Activated T-helper 17 cell treated with anti-CD3 and anti-CD28 coated beads, Interleukin-2, amount 50 U/mL, for 72 hours (primary cell): ENCODE measurements at places on chromosomes 5 and 9.

DNA sequence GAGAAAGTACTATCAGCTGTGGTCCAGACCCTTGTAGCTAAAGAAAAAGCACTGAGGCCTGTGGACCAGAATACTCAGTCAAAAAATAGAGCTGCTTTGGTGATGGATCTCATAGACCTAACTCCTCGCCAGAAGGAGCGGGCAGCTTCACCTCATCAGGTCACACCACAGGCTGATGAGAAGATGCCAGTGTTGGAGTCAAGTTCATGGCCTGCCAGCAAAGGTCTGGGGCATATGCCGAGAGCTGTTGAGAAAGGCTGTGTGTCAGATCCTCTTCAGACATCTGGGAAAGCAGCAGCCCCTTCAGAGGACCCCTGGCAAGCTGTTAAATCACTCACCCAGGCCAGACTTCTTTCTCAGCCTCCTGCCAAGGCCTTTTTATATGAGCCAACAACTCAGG lies 8.9 kb downstream of the RAB24 start:
- no peak for ATAC-seq

DNA sequence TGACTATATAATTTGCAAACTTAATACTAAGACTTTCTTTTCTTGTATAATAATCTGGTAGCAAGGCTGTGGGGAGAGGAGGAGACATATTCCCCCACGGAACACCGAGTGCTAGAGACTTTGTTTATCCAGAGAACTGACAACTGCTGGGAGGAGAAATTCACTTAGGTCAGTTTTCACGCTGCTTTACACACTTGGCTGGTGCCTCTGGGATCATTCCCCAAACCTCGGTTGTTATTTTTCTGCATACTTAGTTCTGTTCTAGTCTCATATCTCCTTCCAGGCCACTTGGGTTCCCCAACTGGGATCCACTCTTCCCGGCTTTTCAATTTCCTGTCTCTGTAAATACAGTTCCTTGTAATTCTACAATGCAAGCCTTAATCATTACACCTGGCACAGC lies 238.2 kb upstream of the ADAMTS16 start:
- no peak for ATAC-seq

DNA sequence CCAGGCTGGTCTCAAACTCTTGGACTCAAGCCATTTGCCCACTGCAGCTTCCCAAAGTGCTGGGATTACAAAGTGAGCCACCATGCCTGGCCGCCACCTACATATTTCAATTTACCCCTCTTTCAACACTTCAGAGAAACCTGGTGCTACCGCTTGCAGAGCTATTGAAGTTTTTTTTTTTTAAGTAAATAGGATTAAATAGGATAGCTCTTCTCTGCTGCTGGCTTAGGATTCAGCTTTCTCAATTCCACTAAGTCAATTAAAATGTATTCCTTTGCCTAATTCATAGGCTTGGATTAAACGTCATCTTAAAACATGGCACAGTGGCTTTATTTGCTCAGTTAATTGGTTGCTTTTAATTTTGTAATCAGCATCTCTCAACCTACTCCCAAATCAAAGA lies 41.0 kb downstream of the KIAA1191 start:
- ATAC-seq: no peak

DNA sequence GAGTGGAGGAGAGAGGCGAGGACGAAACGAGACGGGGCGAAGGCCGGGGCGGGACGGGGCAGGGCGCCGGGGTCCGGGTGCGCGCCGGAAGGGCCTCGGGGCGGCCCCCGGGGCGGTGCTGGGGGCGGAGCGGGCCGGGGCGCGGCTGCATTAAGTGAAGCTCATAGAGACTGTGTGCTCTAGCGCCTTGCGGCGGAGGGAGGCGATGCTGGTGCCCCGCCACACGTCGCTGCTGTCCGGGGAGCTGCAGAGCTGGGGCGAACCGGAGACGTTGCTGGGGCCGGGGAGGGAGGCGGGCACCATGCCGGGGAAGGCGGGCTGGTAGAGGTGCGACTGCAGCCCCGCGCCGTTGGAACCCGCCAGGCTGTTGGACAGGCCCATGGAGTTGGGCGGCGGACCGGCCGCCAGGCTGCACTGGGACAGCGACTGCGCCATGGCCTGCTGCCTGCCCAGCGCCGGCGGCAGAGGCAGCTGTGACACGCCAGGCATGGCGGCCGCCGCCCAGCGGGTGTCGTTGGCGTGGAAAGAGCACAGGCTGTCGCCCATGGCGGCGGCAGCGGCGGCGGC lies 8.3 kb downstream of the OTP start:
- peak; percentile 87 for ATAC-seq

- no peak for ATAC-seq
Measured at GRCh38 chr5:81994679-81995078, 22.9 kb downstream of the ATG10 start.

GRCh38 chr5:66230551-66230950 lies 86.5 kb downstream of the SREK1 start:
- peak; percentile 24 for ATAC-seq

DNA sequence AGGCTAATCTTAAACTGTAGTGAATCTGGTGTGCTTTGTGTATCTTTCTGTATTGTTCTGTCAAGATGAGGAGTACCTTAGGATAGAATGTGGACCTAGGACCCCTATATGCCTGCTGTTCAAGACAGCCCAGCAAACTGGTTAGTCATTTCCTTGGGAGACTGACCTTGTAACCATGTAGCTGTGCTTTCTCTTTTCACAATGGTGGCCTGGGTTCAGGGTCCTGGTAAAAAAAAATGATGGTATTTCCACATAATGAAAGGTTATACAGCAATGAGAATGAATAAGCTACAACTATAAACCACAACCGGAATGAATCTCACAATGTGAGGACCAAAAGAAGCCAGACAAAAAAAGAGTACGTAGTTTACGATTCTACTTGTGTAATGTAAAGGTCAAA lies 36.4 kb upstream of the F2RL1 start:
- ATAC-seq: no peak

DNA sequence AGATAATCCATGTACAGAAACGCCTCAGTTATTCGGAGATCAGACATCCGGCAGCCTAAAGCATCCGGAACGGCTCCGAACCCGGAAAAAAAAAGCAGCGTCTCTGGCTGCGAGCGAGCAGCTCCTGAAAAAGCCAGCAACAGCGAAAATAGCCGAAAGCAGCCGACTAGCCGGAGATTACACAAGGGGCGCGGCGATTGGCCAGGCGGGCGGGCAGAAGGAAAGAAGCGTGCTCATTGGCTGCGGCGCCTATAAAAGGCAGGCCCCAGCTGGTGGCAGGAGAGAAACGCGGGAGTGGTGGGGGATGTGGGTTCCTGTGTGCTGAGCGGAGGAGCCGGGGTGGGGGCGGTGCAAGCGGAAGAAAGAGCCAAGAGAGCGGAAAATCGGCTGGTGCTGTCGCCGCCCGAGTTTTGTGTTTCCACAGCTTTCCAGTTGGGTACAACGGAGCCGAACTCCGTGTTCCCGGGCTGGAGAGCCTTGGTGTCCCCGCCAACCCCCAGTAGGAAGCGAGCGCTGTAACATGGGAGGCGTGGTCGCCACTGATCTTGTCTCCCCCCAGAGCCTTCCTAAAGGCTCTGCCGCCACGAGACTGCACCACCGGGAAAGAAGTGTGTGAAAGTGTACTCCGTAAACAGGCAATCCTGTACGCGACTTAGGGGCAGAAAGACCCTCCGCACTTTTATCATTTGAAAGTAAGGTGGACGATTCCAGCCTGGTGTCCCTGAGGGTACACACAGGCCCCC lies at the start of gene ARL15:
ARL15 (minus strand) TSS at position 141 of the 743 bp plus-strand sequence.
- ATAC-seq: peak; percentile 96

- peak; percentile 61 for ATAC-seq
Measured at GRCh38 chr9:111944241-111944866, 47.7 kb downstream of the UGCG start.

- no peak for ATAC-seq
Measured at GRCh38 chr5:38615981-38616451, 59.6 kb upstream of the LIFR start.

DNA sequence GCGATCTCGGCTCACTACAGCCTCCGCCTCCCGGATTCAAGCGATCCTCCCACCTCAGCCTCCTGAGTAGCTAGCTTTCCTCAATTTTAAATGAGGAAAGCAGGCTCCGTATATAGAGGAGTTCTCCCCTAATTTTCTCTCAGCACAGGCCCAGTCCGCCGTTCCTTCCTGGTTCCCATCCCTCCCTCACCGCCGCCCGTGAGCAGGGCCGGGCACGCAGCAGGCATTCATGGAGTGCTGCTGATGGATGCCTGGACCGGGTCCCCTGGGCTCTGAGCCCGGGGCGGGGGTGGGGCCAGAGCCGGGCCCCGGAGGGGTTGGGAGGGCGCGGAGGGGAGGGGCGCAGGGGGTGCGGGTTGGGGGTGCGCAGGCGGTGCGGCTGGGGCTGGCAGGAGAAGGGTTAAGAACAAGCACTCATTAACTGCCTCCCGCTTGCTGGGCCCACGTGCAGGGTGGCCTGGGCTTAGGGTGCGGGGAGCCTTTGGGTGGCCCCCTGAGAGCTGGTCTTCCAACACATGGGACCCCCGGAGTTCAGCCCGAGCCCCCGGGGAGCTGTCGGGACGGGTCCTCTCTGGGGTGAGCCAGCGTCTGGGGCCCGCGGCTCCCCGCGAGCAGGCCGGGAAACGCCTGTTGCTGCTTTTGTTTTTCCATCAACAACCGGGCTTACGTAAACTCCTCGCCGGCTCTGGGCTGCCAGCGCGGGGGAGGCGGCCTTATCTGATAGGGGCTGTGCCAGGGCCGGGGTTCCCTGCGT lies 33.7 kb downstream of the LHX2 start:
- ATAC-seq: no peak

GRCh38 chr5:97797994-97798451 lies 615.0 kb upstream of the RIOK2 start:
- no peak for ATAC-seq

DNA sequence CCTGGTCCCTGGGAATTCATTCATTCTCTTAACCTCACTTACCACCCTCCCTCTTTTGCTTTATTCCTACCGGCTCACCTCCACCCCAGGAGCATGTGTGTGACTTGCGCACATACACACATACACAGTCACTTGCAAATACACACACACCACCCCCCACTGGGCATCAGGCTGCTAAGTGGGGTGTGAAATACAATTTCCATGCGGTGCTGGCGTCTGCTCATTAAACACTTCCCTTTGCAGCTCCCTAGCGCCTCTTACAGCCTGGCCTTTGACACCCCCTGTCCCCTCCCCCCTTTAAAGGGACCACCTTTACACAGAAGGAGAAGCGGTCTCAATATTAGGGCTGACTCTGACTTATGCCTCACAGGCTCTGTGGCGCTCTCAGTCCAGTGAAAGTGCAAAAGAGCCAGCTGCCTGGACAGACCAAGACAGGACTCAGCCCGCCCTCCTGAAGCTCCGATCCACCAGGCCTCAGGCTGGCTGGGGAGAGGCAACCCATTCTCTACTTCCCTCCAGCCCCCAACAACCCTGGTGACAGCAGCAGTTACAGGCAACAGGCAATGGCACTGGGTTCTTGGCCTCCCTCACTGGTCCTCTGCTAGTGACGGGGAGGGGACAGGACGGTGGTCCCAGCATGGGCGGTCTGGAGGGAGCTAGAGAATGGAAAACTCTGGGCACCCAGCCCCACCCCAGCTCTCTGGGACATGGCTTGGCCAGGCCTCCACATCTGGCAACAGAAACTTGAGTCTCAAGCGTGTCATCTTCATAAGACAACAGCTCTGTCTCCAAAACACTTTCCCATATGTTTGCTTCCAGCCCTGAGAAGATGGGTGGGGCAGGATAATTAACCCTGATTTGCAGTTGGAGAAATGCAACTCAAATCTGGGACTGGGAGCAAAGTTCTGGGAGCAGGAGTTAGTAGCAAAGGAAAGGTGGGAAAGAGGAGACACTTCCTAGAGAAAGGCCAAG lies 12.0 kb downstream of the ENHO start:
- ATAC-seq: no peak

GRCh38 chr5:72848474-72849428 lies 32.3 kb downstream of the TNPO1 start:
- ATAC-seq: peak; percentile 64

- ATAC-seq: peak; percentile 87
Measured at GRCh38 chr9:126523611-126524111, 90.1 kb upstream of the LMX1B start.

- no peak for ATAC-seq
Measured at GRCh38 chr5:154529282-154529681, 51.3 kb upstream of the HAND1 start.

DNA sequence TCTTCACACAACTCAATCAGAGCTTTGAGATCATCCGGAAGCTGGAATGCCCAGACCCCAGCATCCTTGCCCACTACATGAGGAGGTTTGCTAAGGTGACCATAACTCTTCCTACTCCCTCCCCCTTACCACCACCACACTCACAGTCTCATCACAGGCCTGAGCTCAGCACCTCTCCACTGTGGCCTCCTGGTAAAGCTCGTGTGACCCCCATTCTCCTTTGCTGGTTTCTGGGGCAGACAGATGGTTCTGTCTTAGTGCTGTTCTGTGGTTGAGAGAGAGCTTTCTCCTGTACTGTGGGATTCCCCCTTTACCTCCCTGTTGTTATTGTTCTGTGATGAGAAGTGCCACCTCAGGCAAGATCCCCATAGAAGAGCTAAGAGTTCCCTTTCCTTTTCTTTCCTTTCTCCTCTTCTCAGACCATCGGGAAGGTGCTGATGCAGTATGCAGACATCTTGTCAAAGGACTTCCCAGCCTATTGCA lies 92.7 kb upstream of the RUSC2 start:
- peak; percentile 11 for ATAC-seq

DNA sequence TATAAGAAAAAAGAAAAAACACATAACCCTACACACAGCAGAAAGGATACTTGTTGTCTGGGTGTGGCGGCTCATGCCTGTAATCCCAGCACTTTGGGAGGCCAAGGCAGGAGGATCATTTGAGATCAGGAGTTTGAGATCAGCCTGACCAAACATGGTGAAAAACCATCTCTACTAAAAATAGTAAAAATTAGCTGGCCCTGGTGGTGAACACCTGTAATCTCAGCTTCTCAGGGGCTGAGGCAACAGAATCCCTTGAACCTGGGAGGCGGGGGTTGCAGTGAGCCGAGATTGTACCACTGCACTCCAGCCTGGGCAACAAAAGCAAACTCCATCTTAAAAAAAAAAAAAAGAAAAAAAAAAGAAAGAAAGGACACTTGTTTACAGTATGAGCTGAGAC lies 147.6 kb upstream of the PITX1 start:
- no peak for ATAC-seq

- ATAC-seq: peak; percentile 81
Measured at GRCh38 chr9:120655005-120655622, 59.2 kb downstream of the MEGF9 start.

GRCh38 chr9:89803403-89803802 lies 198.6 kb downstream of the GADD45G start:
- ATAC-seq: no peak

DNA sequence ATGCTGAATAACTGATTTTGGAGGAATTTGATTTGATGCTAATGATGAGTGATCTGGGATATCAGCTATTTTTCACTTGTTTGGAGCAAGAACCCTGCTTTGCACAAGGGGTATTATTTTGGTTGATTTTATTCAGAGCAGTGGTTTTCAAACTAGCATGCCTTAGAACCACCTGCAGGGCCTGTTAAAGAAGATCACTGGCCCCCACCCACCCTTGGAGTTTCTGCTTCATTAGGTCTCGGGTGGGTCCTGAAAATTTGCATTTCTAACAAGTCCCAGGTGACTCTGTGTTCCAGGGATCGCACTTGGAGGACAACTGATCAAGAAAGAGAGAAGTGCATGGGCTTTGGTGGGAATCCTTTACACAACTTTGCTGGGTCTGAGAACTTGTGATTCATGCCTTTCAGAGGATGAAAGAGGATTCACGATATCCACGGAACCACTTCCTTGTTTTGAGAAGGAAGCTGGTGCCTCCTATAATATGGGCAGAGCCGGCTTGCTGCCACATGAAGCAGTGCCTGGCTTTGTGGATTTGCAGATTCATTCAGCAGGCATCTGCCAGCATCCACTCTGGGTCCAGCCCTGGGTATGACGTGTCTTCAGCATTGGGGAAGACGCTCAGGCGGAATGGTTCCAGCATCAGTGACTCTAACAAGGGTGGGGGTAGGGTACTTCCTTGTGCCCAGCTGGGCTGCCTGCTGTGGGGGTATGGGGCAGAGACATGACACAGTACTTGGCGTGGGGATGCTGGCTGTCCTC lies 106.6 kb upstream of the PITX1 start:
- ATAC-seq: no peak
